Kidney glomerular epithelial cell (primary cell): ENCODE measurements at places on chromosomes 7 and 10.
A peak's percentile ranks its signal among the peaks of the same experiment; 100 is the strongest.

GRCh38 chr7:39746103-39746819 lies 122.9 kb downstream of the RALA start:
- peak; percentile 74 for DNase-seq

DNA sequence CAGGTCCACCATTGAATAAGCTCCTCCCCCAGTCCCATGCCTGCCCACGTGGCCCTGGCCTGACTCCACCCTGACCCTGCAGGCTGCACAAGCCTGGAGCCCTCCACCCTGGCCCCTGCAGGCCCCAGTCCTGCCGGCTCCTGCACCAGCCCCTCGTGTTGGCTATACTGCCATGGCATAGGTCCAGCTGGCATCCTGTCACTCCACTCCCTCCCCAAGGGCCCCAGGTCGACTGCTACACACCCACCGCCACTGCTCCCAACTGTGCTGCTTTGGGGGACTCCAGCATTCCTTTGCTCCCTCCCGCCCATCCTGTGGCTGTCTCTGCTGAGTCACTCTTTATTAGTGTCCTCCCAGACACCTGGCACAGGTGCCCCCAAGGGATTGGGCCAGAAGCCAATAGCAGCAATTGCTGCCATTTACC lies 32.4 kb upstream of the HSPA12A start:
- DNase-seq, result no peak

DNA sequence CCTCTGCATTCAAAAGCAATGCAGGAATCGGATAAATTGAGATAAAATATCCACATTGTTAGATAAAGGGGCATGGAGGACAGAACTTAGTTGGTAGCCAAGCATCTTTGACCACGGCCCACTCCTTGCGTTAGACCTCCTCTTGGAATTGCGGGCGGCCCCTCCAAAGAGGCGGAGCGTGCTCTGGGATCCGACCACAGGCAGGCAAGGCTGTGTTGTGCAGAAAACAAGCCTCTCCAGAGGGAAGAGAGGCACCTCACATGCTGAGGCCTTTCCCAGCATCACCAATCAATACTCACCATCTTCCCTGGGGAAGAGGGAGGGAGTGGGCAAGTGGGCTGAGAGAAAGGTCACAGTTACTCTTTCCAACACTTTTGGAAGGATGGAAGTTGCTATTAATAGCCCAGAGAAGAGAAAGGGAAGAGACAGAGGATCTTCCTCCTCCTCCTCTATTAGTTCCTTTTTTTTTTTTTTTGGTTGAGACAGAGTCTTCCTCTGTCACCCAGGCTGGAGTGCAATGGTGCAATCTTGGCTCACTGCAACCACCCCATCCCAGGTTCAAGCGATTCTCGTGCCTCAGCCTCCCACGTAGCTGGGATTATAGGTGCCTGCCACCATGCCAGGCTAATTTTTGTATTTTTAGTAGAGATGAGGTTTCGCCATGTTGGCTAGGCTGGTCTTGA lies 49.7 kb upstream of the NRF1 start:
- DNase-seq, result no peak

DNA sequence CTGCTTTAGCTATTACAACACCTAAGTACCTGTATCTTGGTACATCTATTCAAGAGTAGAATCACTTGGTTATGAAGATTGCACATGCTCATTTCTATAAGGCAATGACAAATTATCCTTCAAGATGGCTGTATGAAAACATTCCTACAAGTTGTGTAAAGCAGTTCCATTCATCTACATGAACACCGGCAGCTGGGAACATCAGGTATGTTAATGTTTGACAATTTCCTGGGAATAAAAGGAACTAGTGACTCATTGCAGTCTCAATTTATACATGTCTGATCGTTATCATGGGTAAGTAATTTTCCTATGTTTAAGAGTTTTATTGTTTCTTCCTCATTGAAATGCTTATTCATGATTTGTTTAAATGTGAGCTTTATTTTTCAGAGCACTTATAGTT lies 203.2 kb upstream of the SEMA3E start:
- DNase-seq, result no peak

GRCh38 chr10:114304571-114305421 lies 65.7 kb downstream of the VWA2 start:
- DNase-seq, result no peak

- DNase-seq, result no peak
These were observed 160.9 kb downstream of the LRRC4 start for GRCh38 chr7:127870231-127870907.

DNA sequence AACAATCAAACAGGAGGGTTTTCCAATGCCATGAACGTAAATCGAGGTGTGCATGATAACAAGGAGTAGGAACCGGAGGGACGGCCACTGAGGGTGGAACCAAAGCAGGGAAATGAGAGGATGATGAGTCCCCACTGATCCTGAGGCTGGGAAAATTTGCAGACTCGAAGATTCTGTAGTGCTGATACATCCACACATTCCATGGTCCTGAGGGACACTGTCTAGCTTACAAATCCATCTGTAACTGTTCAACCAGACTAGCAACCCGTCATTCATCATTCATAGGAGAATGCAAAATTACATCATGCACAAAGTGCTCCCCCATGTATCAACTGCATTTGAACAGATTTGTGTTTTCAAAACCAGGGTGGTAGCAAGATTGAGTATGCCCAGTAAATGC lies 189.7 kb downstream of the PTPRN2 start:
- no peak for DNase-seq

DNA sequence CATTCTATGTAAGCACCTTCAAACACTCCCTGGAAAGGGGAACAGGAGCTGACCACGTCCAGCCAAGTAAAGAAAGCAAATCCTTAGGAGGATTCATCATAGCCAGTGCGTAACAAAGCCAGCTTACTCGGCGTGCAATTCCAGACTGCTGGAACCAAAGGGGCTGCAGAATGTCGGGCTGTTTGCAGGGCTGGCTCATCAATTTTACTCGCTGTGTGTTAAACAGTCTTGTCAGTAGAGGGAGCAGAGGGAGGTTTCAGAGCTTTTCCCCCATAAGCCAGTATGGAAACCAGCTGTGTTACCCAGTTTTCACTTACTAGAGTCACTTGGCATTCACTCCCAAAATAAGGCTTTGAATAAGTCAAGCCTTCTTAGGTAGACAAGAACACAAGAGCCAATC lies 127.1 kb downstream of the KMT2E start:
- DNase-seq, result no peak

GRCh38 chr10:36489181-36489580 lies 636.2 kb upstream of the ANKRD30A start:
- no peak for DNase-seq

DNA sequence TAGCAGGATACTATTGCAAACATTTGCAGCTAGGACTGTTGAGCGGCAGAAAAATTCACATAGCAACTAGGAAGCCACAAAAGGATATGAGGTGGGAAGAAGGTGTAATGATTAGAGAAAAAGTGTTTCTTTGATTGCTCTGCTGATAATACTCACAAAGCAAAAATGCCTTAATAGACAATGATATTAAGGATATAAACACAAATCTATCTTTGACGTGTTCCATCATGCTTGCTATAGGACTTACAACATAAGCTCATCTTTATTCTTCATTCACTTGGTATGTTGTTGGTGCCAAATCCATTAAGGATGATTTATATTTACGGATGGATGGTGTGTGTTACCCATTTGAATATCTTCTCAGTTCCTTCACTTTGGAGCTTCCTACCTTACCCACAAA lies 309.3 kb downstream of the GPR37 start:
- DNase-seq, result no peak

DNA sequence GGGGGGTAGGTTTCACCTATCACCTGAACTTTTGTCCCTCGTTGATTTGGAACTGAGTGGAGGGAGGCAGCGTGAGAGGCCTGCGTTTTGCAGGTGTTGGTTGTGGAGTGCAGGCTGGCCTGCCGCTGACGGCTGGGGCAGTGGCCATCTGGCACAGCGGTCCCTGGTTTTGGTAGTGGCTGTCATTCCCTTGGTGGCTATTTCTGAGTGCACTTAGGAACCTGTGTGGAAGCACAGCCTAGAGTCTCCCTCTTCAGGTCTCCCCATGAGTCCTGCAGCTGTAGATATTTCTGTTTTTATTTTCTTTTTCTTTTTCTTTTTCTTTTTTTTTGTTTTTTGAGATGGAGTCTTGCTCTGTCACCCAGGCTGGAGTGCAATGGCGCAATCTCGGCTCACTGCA lies 129.2 kb downstream of the CUL2 start:
- DNase-seq, result no peak

DNA sequence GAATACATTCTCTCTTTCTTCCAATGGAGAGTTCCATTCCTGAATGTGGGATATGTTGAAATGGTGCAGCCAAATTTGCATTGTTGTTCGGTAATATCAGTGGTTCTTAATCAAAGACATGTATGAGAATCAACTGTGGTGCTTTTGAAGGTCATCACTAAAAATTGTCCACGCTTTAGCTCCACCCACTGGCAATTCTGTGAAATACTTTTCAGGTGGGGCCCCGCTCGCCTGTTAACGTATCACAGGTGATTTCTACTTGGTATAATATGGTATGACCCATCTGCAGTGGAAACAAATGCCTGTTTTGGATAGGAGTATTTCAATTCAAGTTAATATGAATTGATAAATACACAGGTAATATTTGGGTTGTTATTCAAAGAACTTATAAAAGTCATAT lies 178.4 kb downstream of the NSUN6 start:
- no peak for DNase-seq

GRCh38 chr7:125241548-125241947 lies 311.9 kb upstream of the POT1 start:
- DNase-seq, result no peak
